Substantia nigra (tissue), 51 donors: ENCODE measurements at places on chromosomes 11 and 22.

GRCh38 chr11:107006076-107006833, 12.0 kb downstream of the GUCY1A2 start:
- no peak for DNase-seq

- no peak for DNase-seq
Observed at GRCh38 chr11:95435628-95436353, 204.8 kb upstream of the SESN3 start.

- DNase-seq = no peak
Observed at GRCh38 chr11:113329725-113330124, 15.3 kb downstream of the TTC12 start.

GRCh38 chr22:31604137-31604705, 57.8 kb downstream of the PISD start:
- no peak for DNase-seq

- DNase-seq = no peak
Observed at GRCh38 chr11:28770806-28771205, 662.6 kb downstream of the METTL15 start.

DNA sequence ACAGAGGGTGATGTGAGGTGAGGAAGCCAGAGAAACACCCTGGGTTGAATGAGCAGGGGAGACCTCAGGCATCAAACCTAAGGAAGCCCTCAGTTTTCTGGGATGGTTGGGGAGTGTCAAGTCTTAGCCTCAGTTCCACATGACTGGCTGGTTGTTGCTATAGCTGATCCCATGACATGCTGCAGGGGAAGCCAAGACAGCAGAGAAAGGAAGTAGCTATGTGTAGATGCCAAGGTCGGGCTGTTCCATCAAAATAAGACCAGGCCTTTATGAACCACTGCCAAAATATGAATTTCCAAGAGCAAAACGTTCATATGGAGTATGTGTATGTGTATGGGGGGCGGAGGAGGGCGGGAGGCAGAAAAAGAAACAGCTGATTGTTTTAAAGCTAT, 11.6 kb downstream of the CD59 start:
- no peak for DNase-seq

DNA sequence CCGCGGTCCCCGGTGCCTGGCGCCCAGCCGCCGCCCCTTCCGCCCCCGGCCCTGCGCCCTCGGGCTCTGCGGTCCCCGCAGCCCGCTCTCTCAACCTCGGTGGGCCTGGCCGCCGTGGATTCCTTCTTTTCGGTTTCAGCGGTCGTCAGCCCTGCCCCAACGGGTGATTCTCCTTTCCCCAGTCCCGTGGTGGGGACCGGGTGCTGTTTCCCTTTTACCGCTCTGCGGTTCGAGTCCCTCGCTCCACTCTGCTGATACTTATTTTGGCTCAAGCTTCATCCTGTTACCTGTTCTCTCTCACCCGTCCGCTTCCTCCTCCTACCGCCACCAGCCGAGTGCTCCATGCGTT, 494 bp downstream of the ZDHHC5 start:
- DNase-seq = no peak

DNA sequence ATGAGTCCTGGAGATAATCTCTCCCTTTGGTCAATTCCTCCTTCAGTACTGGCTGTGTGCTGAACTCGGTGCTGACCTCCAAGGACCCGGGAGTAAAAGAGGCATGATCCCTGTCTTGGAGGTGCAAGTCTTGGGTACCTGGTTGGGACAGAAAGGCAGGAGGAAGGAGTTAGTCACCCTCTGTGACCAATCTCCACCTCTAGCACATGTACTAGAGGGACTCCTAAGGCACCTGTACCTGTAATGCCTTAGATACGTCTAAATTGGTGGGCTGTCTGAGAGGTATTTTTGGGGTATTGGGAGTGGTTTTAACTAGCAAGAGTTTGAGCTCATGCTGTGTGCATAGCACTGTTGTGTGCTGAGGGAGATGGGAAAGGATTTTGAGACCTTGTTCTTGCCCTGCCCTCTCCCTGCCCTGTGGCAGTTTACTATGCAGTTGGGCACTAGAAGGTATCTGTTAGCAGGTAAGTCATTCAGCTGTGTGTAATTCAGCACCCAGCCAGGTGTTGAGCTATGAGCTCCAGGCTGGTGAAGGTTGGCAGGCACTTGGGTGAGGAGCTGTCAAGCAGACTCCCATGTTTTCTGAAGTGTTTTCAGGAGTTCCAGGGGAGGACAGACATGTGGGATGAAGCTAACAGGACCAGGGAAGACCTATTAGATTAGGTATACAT, 2.5 kb downstream of the PANX1 start:
- no peak for DNase-seq

- DNase-seq = no peak
Observed at GRCh38 chr11:70595452-70595851, 197.1 kb downstream of the CTTN start.

- DNase-seq = peak; percentile 51
Observed at GRCh38 chr11:7514099-7514591, 346 bp downstream of the PPFIBP2 start.

DNA sequence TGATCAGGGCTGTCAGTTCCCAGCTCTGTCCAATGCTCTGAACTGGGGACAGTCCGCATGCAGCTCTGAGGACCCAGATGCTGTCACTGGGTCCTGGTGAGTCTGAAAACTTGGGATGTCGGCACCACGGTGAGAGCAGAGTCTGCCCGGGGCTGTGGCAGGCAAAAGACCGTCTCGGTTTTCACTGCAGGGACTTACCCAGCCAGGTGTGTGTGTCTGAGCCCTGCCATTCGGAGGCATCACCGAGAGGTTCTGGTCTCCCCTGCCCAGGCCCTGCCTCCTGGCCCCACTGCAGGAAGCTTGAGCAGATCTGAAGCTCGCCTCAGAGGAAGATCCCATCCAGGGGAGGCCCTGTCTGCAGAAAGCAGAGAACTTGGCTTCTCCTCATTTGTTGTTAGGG, 5.2 kb downstream of the TP53AIP1 start:
- DNase-seq = no peak

DNA sequence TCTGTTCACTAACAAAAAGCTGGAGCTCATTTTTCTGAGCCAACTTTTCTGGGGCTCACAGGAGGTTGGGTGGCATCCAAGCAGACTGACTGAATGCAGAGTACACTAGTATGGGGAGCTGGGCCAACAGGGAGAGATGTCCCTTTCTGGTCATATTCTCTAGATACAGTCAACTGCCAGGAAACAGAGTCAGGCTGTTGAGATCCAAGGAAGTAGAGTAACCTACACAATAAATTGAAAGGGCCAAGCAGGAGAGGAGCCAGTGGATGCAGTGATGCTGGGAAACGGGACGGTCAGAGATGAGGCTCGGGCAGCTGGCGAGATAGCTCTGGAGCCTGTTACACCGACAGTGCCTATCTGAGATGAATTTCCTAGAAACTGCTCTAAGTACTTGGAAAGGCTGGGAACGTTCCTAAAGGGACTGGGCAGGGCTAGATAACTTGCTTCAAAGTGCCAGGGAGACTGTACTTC, 71.1 kb downstream of the LARGE2 start:
- DNase-seq = peak; percentile 33

DNA sequence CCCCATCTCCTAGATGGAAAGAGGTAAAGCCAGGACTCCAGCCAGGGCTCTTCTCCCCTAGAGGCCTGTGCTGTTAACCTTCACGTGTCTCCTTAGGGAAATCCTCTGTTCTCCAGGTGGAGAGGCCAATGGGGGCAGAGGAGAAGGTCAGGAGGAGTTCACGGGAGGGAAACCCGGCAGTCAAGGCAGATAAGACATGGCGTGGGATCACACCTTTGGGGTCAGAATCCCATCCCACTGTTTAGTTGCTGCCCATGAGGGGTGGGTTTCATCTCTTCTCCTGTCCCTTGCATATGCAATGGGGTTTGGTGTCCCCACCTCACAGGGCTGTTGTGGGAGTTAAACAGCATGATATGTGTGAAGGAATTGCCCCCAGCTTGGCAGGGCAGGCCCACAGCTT, 469.7 kb downstream of the TBC1D22A start:
- DNase-seq = no peak

DNA sequence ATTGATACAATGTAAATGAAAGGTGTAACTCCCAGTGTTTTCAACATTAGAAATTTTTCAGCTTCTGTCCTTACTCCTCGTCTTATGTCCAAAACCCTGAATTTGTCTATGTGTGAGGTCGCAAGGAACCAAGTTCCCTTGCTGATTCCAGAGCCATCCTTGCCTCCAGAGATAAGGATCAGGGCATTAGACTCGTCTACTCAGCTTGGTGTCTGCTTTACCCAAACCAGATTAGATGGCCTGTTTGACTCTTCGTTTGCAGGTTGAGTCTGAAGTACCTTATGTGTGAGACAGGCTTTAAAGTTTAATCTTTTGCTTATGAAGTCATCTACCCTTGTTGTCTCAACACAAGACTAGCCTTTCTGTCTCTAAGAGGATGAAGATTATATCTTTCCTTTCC, 55.6 kb downstream of the SPECC1L start:
- DNase-seq = no peak

DNA sequence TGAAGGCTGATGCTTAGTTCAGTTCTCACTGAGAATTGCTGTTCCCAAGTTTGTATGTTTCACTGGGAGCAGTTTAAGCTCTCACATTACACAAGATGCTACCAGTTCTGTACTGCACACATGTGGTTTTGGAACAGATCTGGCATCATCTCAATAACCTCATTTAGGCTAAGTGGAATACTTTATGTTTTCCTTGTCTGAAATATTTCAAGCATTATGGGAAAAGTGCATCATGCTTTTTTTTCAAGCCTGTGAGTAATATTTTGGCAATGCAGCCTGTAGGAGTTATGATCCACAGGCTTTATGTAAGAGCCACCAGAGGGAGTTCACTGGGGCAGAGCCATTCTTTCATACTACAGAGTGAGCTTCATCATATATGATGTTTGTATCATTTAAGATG, 141.5 kb downstream of the OR4C45 start:
- no peak for DNase-seq

DNA sequence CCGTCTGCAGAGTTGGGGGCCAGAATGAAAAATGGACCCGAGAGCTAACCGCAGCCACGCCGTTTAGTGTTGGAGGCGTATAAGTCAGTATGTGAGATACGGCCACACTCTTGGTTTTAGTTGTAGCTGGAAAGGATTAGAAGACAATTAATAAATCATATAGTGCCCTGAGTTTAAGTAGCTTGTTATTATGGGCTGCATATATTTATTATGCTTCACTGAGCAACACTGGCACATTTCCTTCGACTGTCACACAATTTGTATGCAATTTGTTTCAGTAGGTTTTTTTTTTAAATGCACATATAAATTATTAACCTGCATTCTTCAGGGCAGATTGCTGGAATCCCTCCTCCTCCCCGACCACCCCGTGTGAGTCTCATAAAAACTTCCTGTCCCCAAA, 56.9 kb downstream of the PKNOX2 start:
- DNase-seq = no peak
